ENCODE measurements at places on chromosomes 16 and 17.

DNA sequence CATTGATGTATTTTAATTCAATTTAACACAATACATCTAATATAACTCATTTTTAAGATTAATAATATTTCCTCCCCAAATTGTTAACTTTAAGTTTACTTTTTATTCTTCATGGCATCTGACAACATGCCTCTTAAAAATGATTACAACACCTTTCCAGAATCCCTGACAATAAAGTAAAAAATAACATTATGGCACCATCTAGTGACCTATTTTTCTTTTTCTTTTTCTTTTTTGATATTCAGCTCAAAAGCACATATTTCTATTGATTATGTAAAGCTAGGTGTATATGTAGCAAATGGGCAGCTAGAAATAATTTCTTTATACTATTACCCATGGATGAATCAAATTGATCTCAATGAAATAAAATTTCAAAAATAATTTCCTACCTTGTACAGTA lies 834.3 kb upstream of the CDH8 start:
- DNase-seq, result peak; percentile 9

DNA sequence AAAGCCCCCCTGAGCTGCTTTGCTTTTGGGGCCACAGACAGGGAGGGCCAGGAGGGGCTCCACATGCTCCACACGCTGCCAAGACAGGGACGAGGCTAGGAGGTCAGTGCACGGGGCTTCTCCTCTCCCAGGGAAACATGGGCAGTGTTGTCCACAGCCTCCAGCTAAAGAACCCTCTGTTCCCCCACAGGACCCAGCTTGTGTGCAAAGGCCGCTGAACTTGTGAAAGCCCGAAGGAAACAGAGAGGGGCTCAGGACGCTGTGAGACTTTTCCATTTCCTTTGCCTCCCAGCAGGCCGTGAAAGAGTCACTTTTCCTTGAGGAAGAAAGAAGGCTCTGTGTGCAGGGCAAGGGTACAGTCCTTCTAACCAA lies 9.7 kb downstream of the CDRT4 start:
- DNase-seq, result no peak

GRCh38 chr17:43832168-43832975 lies 574 bp downstream of the MPP3 start:
- peak; percentile 30 for DNase-seq

- no peak for DNase-seq
Measured at GRCh38 chr16:85749771-85750145, 1.1 kb downstream of the C16orf74 start.

DNA sequence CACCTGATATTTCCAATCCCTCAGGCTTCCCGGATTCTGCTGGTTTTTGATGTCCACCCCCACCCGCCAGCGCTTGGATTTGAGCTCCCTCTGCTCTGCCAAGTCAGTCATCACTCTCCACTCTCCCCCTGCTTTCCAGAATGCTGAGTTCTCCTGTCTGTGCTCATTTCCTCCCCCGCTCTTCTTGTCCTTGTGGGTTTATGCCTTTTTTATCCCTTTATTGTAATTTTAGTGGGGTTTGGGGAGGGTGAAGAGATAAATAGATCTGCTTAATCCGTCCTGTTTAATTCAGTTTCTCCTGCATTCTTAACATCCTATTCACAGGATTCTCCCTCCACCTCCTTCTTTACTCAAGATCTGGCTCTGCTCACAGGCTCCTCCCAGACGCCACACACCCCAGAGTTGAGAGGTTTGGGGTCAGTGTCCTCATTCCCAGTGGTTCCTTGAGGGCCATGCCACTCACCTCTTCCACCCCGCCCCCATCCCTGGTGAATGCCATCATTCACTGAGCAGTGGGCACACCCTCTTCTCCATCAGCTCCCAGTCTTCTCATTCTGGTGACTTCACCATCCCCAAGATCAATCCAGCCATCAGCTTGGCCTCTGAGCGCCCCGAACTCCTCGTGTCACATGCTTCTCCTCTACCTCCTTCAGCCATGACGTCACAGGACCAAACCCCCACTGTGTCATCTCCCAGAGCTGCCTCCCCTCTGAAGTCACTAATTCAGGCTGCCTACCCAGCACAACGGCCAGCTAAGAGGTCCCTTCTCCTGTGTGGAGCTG lies 15.1 kb upstream of the GUCY2D start:
- no peak for DNase-seq

DNA sequence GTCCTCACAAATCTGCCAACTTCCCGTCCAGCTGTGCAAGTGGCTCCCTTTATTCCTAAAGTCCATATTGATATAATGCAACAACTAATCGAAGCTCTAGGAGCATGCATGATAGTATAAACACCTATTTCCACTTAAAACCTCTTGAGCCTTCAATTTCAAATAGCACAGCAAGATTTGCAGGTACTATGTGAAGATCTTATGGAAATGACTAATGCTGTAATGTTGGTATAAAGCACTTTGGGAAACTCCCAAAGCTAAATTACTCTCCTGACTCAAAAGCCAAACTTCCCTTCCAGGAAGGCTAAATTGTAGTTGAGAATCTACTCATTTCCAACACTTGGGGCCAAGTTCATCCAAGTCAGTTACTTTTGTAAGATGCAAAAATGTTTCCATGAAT lies 287.6 kb upstream of the CDH11 start:
- no peak for DNase-seq

DNA sequence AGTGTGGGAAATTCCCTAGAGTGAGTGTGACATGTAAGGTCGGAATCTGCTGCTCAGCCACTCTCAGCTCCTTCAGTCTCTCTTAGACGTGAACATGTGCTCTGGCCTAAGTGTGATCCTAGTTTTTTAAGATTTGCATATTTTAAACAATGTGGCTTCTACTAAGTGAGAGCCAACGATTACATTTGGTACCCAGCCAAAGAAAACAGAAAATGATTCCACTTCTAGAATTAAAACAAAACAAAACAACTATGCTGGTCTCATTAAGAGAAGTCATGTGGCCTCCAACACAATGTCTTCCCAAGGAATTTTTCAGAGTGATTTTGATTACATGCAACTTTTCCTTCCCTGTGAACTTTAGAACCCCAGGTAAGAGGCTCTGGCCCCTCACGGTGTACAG lies 10.1 kb downstream of the TMEM238L start:
- no peak for DNase-seq

DNA sequence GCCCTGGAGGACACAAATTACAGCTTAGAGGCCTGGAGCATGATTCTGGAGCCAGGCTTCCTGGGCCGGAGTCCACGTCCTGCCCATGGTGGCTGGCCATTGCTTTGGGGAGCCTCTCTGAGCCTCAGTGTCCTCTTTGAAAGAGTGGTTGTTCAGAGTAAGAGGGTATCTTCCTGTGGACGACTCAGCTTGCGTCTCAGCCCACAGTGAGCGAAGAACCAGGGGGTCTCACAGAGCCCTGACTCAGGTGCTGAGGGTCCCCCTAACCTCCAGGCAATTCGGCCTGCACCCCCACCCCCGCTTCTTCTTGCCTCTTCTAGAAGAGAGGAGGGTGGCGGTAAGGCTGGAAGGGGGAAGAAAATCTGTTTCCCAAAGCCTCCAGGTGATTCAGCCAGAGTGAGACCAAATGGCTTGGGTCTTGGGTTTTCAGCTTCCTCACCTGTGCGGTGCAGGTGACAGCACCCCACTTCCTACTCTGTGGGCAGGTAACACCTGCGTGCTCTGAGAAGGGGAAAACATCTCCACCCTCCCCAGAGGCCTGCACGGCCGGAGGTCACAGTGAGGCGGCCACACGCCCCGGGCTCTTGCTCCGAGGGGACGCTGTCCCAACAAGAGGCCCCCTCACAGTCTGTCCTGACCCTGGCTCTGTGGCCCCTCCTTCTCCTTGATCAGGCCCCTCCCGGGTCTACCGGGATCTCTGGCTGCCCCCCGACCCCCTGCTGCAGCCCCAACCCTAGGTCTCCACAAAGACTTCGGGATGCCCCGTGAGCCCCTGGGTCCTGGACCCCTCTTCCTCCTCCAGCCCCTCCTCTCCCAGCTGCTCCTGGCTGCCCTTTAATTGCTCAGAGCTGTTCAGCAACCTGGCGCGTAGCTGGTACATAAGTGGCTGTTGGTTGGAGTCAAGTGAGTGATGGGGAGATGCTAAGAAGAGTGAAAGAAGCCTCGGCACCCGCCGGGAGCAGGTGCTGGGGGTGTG lies 119.2 kb downstream of the METRNL start:
- no peak for DNase-seq

- DNase-seq, result no peak
Measured at GRCh38 chr16:21617607-21618006, 18.2 kb downstream of the METTL9 start.

DNA sequence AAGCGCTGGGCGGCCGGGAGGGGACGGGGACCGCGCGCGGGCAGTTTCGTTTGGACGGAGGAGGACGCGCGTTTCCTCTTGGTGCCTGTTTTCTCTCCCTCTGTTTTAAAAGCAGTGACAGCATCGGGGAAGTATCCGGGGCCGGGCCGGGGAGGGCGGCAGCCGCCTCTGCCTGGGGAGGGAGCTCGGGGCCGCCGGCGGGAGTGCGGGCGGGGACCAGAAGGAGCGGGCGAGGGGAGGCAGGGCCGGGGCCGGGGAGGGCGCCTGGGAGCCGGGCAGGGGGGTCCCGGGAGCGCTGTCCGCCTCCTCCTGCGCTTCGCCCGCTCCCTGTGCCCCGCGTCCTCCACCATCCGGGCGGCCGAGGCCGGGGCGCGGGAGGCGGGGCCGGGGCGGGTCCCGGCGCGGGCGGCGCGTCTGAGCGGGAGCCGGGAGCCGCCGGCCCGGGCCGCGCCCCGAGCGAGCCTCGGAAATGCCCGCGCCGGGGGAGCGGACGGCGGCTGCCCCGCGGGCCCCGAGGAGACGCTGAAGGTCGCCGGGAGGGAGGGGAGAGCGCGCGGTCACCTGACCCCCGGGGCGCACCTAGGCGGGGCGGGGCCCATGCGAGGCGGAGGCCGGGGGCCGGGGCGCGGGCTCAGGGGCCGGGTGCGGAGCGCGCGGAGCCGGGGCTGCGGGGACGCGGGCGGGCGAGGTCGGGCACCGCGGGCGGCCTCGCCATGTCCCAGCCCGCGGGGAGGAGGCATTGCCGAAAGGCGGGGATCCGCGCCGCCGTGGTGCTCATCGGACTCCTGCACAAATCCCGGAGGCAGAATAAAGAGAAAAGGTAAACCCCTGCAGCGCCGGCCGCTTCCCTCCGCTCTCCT lies 57.3 kb downstream of the RAP1GAP2 start:
- no peak for DNase-seq

DNA sequence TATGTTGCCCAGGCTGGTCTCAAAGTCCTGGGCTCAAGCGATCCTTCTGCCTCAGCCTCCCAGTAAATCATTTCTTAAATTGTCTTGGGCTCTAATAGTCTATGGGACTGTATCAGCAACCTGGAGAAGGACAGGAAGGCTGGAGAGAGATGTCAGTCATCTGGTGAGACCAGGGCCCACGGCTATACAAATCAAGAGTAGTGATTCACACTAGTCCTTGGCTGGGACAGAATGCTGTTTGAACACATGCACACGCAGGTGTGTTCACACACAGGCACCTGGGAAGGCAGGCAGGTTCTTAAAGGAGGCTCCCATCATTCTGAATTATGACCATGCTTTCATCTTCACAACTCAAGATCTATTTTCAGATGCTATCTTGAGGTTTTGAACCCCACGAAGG lies 14.1 kb downstream of the NQO1 start:
- no peak for DNase-seq

GRCh38 chr17:14827396-14827919 lies 437.7 kb downstream of the PMP22 start:
- no peak for DNase-seq

- DNase-seq, result no peak
Measured at GRCh38 chr17:80671825-80672110, 127.1 kb downstream of the RPTOR start.

GRCh38 chr16:30603945-30604315 lies 6.3 kb downstream of the ZNF689 start:
- no peak for DNase-seq

DNA sequence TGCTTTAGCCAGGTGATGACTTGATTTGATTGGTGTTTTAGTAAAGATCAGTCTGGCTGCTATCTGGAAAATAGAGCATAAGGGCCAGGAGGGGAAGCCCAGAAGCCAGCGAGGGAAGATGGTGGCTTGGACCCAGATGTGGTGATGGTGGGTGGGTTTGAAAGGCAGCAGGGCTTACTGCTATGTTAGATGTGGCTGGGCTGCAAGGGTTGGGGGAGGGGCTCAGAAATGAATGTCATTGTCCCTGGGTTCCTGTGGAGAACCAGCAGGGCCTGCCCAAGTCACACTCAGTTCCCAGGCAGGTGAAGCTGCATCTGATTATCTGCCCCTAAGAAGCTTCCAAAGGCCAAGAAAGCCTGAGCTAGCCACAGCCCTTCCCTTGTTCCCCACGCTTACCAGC lies 71.7 kb upstream of the BRD7 start:
- no peak for DNase-seq

DNA sequence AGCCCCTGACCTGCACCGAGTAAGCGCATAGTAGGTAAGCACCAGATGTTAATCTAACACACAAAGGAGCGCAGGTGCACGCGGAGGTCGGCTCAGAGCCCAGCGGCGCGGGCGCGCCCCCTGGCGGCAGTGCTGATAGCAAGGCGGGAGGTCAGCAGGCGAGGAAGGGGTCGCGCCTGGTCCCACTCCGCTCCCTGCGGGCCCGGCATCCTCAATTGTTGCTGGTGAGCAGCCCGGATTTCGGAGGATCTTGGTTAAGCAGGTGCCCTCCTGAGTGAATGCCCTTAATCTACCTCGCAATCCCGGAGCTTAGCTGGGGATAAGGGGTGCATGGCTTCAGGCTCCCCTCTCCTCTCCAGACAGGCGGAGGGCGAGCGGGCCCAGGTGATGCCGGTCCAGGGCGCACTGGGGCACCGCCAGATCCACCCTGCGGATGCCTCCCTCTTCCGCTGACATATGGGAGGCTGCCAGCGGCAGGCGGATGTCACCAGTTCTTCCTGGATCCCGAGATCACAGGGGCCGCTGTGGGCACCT lies 4.0 kb upstream of the WNT3 start:
- DNase-seq, result no peak

GRCh38 chr17:15398736-15399331 lies 57.4 kb upstream of the TEKT3 start:
- DNase-seq, result no peak

- DNase-seq, result no peak
Measured at GRCh38 chr17:67686241-67686640, 31.5 kb upstream of the NOL11 start.

GRCh38 chr16:89826531-89827382 lies 1.5 kb upstream of the SPIRE2 start:
- no peak for DNase-seq

DNA sequence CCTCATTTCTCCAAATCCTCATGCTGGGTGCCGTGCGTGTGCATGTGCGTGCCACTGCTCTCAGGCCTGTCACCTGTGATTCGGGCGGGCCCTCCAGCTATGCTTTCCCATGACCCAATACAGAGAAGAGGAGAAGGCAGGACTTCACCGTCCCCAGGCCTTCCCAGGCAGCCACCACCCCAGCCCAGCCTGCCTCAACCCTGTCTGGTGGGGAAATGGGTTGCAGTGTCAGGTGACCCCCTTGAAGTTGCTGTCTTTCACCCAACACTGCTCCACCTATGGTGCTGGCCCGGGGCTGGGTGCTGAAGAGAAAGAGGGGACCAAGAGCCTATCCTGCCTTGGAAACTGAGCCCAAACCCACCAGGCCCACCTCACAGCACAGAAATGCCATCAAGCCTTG lies 94.7 kb downstream of the GOSR1 start:
- no peak for DNase-seq

GRCh38 chr16:49618955-49619354 lies 237.0 kb downstream of the ZNF423 start:
- no peak for DNase-seq

- no peak for DNase-seq
Measured at GRCh38 chr16:76665571-76666275, 388.5 kb downstream of the CNTNAP4 start.

GRCh38 chr17:38420518-38420917 lies 7.7 kb upstream of the ARHGAP23 start:
- no peak for DNase-seq
